ENCODE measurements at places on chromosomes 6 and 20. TPM values are rescaled to one million over a fixed set of nuclear protein-coding genes. Genes with fewer than 3 reads are reported as not detected.

The BFSP1 gene
- 0.42 TPM for total RNA-seq

GRCh38 chr6:55208478-55209458 lies 34.5 kb downstream of the HCRTR2 start:
- H3K27me3 ChIP-seq, result no peaks in the 10 kb centered on the region
- no peak overlapping the region for H3K27ac ChIP-seq
- no peaks in the 10 kb centered on the region for H3K4me1 ChIP-seq
- no peaks in the 10 kb centered on the region for H3K36me3 ChIP-seq
- DNase-seq, result no peak

The RIPPLY2 gene
- not detected for total RNA-seq

DNA sequence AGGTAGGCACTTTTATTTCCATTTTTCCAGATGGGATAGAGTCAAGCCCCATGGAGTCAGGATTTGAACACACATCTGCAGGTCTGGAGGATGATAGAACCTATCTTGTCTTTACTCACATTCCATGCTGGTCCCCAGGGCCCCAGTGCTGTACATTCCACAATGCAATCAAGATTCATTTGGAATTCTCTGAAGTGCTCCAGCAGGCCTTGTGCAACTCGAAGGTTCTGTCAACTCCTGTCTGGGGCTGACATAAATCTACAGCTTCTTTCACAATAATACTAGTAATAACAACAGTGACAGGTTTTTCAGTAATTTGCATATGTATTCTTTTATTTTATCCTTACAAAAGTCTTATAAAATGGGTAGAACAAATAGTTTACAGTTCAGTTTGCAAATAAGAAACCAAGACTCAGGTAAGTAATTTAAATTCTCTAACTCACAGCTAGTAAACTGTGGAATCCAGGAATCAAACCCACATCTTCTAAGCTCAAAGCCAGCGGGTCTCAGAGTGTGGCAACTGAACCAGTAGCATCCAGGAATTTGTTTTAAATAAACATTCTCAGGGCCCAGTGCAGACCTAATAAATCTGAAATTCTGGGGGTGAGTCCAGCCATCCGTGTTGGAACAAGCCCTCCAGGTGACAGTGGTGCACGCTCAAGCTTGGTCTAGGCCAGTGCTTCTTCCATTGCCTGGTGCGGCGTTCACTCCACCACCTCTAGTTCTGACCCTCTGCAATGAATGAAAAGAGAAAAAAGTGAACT lies 137.0 kb upstream of the TNFAIP3 start:
- no peak overlapping the region for H3K27ac ChIP-seq
- H3K4me3 ChIP-seq, result no peak overlapping the region
- H3K36me3 ChIP-seq, result no peaks in the 10 kb centered on the region
- no peaks in the 10 kb centered on the region for H3K27me3 ChIP-seq
- H3K4me1 ChIP-seq, result no peaks in the 10 kb centered on the region
- DNase-seq, result no peak

Data from CD4-positive, alpha-beta T cell (primary cell).